ENCODE measurements at places on chromosomes 7 and 10. TPM values are rescaled to one million over a fixed set of nuclear protein-coding genes. Genes with fewer than 3 reads are reported as not detected.

CTNNA3 gene
- total RNA-seq: 0.57 TPM

CYP26A1 gene
- not detected for total RNA-seq

H2BK1 gene
- total RNA-seq: not detected

NEURL1 gene
- 1.6 TPM for total RNA-seq

CHPF2 gene
- total RNA-seq: 40.7 TPM

MOSPD3 gene
- total RNA-seq: 66.7 TPM

MAD1L1 gene
- total RNA-seq: 127 TPM

RBP4 gene
- not detected for total RNA-seq

EEPD1 gene
- total RNA-seq: 13.8 TPM

ANKRD61 gene
- total RNA-seq: 0.22 TPM

APBB1IP gene
- total RNA-seq: 78.4 TPM

LDB1 gene
- 105 TPM for total RNA-seq

NYAP1 gene
- total RNA-seq: 0.23 TPM

HIBADH gene
- total RNA-seq: 12.8 TPM

PSMG3 gene
- 23.1 TPM for total RNA-seq

NANOS1 gene
- total RNA-seq: 0.12 TPM

ANKRD30A gene
- not detected for total RNA-seq

CLEC5A gene
- total RNA-seq: not detected

ANXA8 gene
- total RNA-seq: 0.30 TPM

SH2D4B gene
- 0.10 TPM for total RNA-seq

CTTNBP2 gene
- total RNA-seq: not detected

ARMH3 gene
- total RNA-seq: 22.1 TPM

MMD2 gene
- total RNA-seq: not detected

TCERG1L gene
- total RNA-seq: not detected

MUC3A gene
- total RNA-seq: not detected

LDB3 gene
- 0.10 TPM for total RNA-seq

FAM171A1 gene
- total RNA-seq: 11.1 TPM

MRLN gene
- not detected for total RNA-seq

CDHR3 gene
- 3.7 TPM for total RNA-seq

ITPRID1 gene
- not detected for total RNA-seq

FBXO24 gene
- total RNA-seq: 1.5 TPM

CALY gene
- not detected for total RNA-seq

CPA2 gene
- not detected for total RNA-seq

ITGB8 gene
- not detected for total RNA-seq

ATRNL1 gene
- total RNA-seq: 0.22 TPM

CALML5 gene
- total RNA-seq: not detected

All from activated CD4-positive, alpha-beta T cell treated with anti-CD3 and anti-CD28 coated beads, Interleukin-2, amount 10 ng/mL, durations not matched to agents 7 days and 5 days (primary cell).